ENCODE measurements at places on chromosomes 3 and 15. TPM values are rescaled to one million over a fixed set of nuclear protein-coding genes. Genes with fewer than 3 reads are reported as not detected.

Gene SLC35G2
- 5.0 TPM for total RNA-seq

Gene SNURF
- total RNA-seq: 7.4 TPM

Gene MAP6D1
- 2.9 TPM for total RNA-seq

Gene KNL1
- not detected for total RNA-seq

Gene CYP1A1
- total RNA-seq: 1.5 TPM

Gene TTC23
- total RNA-seq: 14.7 TPM

Gene SEMA3B
- total RNA-seq: 37.4 TPM

Gene EXOG
- total RNA-seq: 14.9 TPM

Gene NR2E3
- not detected for total RNA-seq

Gene LTK
- total RNA-seq: not detected

Gene HIGD2B
- total RNA-seq: not detected

Gene TMCO5A
- not detected for total RNA-seq

- no peak for DNase-seq
Observed at GRCh38 chr15:32674681-32675080, 33.2 kb downstream of the SCG5 start.

GRCh38 chr3:98262046-98262445 is 2.0 kb upstream of the OR5H6 start:
- no peak for DNase-seq

GRCh38 chr3:42085641-42086376 is 5.3 kb upstream of the TRAK1 start:
- DNase-seq: no peak

- DNase-seq: no peak
Observed at GRCh38 chr3:98003306-98003969, 31.2 kb upstream of the RIOX2 start.

GRCh38 chr3:56725175-56725574 is 42.1 kb upstream of the TASOR start:
- DNase-seq: no peak

- no peak for DNase-seq
Observed at GRCh38 chr15:95713324-95713723, 617.2 kb upstream of the NR2F2 start.

GRCh38 chr3:42803414-42804105 is 730 bp downstream of the HIGD1A start:
- DNase-seq: no peak

DNA sequence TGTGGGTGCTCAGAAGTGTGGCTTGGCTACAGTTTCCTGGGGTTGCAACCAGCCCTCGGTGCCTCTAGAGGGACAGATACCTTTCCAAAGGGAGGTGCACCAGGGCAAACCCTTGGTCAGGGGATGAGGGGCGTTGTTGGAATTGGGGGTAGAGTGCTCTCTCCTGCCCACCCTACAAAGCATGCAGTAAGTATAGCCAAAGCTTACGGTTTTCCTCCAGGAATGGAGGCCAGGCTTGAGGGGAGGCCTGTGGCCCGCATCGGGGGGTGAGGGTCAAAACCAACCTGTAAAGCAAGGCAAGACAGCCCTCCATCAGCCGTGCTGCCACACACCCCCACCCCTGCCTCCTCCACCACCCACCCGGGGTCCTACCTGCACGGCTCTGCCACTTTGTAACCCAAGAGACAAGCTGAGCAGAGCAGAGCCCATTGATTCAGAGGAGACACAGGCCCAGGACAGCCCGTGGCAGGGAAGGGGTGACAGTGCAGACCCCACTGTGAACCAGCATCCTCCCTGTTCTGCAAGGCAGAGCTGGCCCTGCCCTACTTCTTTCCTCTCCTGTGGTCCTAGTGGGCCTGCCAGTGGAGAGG is 41.5 kb downstream of the TLE3 start:
- no peak for DNase-seq

DNA sequence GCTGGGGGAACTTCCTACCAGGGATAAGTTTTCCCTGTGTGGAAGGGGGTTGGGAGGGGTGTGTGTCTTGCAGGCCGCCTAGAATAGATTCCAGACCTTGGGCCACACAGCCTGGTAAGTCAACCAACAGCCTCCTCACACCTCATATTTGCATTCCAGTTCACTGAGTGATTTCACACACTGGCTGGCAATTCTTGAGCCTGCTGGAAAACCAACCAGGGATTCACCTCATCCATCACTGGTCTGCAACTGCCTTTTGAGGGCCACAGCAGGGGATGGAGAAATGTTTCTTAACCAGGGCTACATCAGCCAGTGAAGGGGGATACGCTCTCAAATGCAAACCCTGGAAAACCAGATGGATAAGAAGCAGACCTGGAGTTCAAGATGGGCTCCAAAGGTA is 2.0 kb downstream of the FSTL1 start:
- DNase-seq: no peak

DNA sequence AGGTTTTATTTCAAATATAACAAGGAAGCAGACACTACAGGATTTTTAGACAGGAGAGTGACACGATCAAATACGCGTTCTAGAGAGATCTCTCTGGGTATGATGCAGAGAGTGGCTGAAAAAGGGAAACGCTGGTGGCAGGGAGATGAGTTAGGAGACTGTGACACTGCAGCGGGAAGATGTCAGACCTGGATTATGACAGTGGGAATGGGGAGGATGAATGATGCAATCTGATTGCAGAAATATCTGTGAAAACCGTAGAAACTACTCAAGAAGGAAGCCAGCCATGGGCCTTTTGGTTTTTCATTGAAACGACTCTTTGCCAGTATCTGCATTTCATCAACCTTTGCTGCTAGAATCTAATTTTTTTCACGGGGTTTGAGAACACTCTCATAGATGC is 157.9 kb downstream of the FAM43A start:
- no peak for DNase-seq

- no peak for DNase-seq
Observed at GRCh38 chr15:59317211-59317610, 55.5 kb downstream of the MYO1E start.

DNA sequence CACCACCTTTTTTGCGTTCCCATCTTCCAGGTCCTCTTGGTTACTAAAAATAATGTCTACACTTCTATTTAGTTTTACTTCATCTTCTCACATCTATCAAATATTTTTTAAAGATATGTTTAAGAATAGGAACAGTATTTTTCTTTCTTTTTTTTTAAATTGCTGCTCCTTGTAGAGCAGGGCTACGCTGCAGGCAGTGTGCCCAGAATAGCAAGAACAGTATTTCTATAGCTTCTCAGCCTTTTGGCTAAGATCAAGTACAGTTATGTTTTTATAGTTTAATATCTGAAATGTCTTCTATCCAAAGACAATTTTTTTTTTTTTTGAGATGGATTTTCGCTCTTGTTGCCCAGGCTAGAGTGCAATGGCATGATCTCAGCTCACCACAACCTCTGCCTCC is 73.0 kb downstream of the MYO9A start:
- no peak for DNase-seq

DNA sequence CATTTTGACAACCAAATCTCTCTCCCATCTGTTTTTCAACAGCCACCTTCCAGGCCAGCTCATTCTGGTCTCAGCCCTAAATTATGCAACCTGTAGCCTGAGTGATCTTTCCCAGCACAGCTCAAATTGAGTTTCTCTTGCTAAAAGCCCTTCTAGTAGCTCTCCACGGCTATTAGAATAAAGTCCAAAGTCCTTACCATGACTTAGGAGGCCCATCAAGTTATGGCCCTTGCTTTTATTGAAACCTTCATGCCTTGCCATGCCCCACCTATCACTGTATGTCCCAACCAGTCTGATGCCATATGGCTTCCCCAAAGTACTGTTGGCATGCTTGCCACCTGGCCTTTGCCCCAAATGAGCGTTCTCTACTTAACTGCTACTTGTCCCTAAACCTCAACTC is 303.5 kb upstream of the GADL1 start:
- DNase-seq: no peak

DNA sequence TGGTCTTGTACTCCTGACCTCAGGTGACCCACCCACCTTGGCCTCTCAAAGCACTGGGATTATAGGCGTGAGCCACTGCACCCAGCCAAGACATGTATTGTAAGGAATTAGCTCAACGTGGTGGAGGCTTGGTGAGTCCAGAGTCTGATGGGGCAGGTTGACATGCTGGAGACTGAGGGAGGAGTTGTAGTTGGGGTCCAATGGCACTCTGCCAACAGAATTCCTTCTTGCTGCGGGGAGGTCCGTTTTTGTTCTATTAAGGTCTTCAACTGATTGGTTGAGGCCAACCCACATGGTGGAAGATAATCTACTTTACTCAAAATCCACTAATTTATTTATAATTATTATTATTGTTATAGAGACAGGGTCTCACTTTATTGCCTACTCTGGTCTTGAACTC is 30.1 kb downstream of the PLA2G4D start:
- DNase-seq: no peak

DNA sequence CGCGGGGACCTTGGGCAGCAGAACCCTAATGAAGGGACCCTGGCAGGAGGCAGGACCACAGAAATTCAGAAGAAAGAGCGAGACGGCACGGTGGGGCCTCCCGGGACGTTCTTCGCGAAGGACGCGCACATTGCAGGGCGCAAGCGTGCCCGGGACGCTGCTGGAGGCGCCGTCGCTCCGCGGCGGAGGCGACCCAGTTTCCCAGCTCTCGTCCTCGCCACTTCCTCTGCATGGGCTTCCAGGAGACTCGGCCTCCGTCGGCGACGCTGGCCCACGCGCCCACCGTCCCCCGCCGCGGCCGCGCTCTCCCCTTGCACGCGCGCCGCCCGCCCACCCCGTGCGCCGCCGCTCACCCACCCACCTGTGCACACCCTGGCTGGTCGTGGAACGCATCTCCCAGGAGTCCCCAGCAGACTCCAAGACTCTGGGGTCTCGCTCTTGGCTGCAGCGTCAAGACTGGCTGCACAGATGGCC is 31.8 kb upstream of the SMAD3 start:
- no peak for DNase-seq

DNA sequence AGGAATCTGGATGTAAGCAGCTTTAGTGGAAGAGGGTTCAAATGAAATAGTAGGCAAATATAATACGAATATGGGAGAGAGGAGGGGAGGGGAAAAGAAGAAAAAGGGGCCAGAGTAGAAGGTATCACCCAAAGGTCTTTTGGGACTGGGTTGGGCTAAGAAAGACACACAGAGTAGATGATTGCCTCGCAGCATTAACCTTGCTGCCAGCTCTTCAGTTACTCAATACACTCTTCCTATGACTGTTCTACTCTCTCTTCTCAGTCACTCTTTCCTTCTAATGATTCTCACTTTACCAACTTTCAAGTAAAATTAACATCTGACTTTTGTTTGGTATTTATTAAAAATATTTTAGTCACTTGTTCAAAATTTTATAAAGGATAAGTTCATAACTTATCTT is 52.8 kb downstream of the CLASP2 start:
- DNase-seq: no peak

DNA sequence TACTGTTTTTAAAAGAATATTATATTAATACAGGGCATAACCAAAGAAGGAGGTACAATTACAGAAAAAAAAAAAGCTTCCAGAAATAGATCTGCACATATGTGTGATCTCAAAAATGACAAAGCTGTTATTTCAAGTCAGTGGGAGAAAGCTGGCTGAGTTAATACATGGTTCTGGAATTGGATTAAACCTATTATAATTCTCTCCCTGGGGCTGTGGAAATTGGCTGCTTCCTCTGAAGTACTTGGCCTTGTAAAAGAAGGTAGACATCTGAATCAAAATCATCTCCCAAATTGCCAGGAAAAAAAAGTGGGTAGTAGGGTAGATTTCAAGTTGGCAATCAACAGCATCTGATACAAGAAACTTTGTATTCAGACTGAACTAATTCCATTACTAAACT is 723.9 kb upstream of the ALCAM start:
- DNase-seq: no peak

- DNase-seq: no peak
Observed at GRCh38 chr3:17143893-17144664, 259.3 kb downstream of the PLCL2 start.

DNA sequence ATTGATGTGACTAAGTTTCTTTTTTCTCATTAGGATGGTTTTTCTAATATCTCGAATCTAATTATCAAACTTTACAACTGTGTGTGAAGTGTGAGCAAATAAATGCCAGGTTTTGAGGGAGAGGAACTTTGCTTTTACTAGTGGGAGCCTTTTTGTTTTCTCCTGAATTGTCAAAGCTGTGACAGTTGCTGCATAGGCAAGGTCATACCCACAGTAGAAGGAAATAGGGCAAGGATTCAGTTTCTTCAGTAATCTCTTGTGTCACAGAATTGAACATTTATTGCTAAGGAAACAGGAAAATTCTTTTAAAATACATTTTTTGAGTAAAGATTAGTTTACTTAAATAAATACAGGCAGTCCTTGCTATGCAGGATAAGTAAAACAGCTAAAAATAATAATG is 19.5 kb downstream of the GMPS start:
- DNase-seq: no peak

GRCh38 chr3:52721002-52721729 is 15.3 kb downstream of the SPCS1 start:
- no peak for DNase-seq

GRCh38 chr3:136547293-136547692 is 204.9 kb downstream of the STAG1 start:
- DNase-seq: no peak

DNA sequence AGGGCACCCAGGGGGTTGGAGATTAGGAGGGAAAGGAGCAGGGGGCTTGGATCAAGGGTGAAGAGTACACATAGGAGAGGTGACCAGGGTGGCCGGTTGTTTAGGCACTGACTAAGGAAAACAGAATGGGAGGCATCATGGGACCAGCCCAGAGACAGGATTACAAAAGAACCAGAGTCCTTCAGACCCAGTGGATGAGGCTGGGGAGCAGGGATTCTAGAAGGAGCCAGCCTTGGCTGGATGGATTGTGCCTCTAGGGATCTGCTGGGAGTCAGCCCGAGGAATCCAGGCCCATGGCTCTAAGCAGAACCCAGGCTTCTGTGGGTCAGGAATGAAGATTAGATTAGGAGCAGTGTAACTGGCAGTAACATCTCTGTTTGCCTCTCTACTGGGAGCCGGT is 98.6 kb downstream of the ARNT2 start:
- DNase-seq: peak; percentile 90

DNA sequence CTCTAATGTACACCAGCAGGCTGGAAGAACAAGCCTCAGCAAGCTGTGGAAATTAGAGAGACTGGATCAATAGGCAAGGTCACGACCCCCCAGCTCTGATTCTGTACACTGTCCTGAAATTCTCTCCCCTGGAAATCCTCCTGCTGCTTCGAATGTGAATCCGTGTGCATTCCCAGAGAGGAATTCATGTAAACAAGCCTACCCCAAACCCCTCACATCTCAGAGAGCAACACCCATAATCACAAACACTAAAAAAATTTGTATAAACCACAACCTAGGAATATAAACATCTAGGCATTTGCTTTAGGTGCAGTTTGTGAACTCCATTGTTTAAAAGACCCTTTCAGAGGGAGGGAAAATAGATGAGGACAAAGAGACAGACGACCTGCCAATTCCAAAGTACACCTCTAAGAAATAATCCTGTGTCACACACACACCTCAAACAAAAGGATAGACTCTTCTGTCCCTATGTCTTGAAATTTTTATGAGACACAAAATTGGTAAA is 325.2 kb downstream of the WDR72 start:
- DNase-seq: no peak
